ENCODE measurements at places on chromosomes 1 and 21.

GRCh38 chr21:34915364-34915841 is 133.7 kb downstream of the RUNX1 start:
- no peak for DNase-seq

GRCh38 chr1:17404034-17404684 is 32.2 kb downstream of the PADI6 start:
- DNase-seq, result no peak

DNA sequence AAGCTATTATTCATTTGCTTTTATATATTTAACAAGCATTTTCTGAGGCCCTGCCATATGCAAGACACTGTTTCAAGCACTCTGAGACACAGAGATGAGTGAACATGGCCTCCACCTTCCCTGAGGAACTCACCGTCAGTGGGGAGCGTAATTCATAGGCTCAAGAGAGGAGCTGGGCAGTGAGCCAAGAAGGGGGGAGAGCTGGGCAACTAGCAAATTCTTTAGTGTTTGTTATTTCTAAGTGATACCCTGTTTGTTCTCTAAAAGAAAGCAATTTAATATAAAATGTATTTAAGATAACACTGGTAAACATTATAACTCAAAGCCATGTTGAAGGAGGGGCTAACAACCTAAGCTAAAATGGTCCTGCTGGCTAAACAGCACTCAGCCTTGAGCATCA is 119.2 kb upstream of the NGF start:
- DNase-seq, result no peak

DNA sequence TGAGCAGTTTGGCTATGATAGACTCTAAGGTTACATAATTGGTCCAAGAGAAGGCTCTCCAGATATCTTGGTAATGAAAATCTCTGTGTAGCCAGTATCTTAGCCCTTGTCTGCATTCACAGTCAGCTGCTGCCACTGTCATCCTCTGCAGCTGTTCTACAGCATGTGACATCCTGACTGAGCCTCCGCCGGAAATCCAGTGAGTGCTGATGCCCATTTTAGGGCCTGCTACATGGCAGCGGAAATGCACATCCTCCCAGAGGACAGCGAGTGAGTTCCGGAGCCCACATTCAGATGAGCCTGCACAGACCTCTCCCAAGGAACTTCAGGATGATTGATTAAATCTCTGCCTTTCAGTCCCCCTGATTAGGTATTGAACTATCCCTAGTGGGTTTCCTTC is 237.1 kb downstream of the HHIPL2 start:
- DNase-seq, result no peak

DNA sequence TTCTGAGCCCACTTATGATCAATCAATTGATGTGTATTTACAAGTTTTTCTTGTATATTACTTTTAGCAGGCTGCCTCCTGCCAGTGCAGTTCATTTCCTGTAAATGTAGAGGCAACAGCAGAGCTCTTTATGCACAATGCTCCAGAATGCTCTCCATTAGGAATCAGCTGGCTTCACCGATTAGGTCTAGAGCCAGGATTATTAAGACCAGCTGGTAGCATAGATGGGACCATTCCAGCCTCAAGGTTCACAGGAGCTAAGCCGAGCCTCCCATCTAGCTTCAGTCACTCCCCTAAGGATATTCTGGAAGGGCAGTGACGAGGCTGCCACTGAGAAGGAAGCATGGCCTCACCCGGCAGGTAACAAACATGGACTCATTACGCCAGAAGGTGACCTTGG is 36.8 kb downstream of the DHRS3 start:
- no peak for DNase-seq

GRCh38 chr1:22636353-22636752 is at the start of gene C1QA:
TSS of gene C1QA (plus strand) at chr1:22636628. CDS start at chr1:22637617, 989 bp downstream.
- DNase-seq, result no peak

DNA sequence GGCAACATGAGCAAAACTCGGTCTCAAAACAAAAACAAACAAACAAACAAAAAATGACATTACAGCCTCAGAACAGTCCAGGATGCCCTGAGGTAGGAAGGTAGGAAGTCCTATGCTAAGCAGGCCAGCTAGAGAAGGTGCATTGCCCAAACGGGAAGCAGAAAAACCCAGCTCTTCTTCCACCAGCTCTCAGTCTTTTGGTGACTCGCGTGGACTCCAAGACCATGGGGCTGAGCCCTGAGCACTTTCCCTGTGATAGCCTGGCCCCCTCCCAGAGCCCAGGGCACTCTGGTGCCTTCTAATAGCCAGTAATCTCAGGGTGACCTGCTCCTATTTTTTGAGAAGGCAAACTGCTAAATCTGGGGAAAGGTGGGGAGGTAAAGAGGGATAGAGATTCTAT is 16.1 kb downstream of the PHLDA3 start:
- no peak for DNase-seq

DNA sequence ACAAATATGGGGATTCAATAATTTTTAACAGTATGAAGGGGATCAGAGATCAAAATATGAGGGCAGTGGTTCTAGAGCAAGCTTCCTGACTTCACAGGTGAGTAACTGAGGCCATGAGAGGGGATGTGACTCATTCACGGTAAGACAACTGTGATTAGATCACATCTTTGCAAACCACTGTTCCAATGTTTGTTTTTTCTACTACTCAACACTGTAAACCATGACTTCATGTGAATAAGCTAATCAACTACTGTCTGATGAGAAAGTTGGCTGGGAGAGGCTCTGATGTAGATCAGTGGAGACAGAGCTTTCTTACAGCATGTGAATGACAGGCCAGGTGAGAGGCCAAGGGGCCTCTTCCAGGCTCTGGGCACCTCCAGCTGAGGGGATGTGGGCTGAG is 84.7 kb downstream of the BRINP2 start:
- no peak for DNase-seq

- no peak for DNase-seq
Observed at GRCh38 chr21:35359076-35359475, 310.0 kb upstream of the RUNX1 start.

GRCh38 chr1:205020466-205020865 is 22.5 kb upstream of the CNTN2 start:
- DNase-seq, result no peak

GRCh38 chr1:234288946-234289345 is 84.3 kb upstream of the COA6 start:
- no peak for DNase-seq

- DNase-seq, result no peak
Observed at GRCh38 chr21:37787456-37787855, 128.8 kb downstream of the KCNJ6 start.

GRCh38 chr1:22131875-22132486 is 10.9 kb downstream of the WNT4 start:
- DNase-seq, result peak; percentile 24

GRCh38 chr1:203422656-203423055 is 53.0 kb upstream of the PRELP start:
- DNase-seq, result no peak

- DNase-seq, result no peak
Observed at GRCh38 chr1:12040457-12041051, 21.3 kb downstream of the MIIP start.

- no peak for DNase-seq
Observed at GRCh38 chr1:218498056-218498938, 153.2 kb downstream of the TGFB2 start.

- DNase-seq, result no peak
Observed at GRCh38 chr1:41455479-41456332, 28.8 kb downstream of the EDN2 start.

- peak; percentile 10 for DNase-seq
Observed at GRCh38 chr1:156281693-156282478, 739 bp downstream of the SMG5 start.

GRCh38 chr1:40936931-40937339 is 42.6 kb upstream of the CTPS1 start:
- no peak for DNase-seq

DNA sequence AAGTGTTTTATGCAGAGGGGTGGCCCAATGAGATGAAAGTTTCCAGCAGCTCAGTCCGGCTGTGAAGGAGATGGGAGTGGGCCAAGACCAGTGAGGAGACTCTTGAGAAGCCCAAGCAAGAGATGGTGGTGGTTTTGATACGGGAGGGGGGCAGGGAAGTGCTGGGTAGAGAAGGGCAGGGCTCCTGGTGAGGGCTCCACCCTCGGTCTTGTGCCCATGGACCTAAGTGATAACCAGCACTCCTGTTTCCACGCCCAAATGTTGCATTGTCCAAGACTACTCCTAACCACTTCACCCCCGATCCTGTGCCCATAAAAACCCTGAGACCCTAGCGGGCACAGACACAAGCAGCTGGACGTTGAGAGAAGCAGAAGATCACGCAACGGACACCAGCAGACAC is 140.9 kb downstream of the MIS18A start:
- DNase-seq, result no peak

DNA sequence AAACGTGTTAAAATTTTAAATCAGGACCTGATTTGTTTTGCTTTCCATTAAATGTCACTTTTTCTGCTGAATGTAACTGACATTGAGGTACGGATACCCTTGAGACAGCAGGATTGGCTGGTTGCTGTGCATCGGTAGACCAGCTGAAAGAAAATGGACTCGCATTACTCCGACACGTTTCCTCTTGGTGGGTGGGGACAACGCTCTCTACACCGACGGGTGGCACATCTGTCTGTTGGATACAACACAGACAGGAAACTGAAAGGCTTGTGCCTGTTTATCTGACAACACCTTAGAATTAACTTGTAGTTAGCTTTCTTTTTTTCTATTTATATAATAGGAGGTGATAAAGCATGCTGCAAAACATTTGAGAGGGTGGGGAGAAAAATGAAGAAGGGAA is 19.4 kb downstream of the PRPF38A start:
- DNase-seq, result peak; percentile 69

- no peak for DNase-seq
Observed at GRCh38 chr1:59486615-59487014, 189.7 kb downstream of the FGGY start.

GRCh38 chr1:12477936-12478611 is 139.9 kb downstream of the DHRS3 start:
- no peak for DNase-seq

- no peak for DNase-seq
Observed at GRCh38 chr1:31569596-31570173, 6.6 kb upstream of the TINAGL1 start.

DNA sequence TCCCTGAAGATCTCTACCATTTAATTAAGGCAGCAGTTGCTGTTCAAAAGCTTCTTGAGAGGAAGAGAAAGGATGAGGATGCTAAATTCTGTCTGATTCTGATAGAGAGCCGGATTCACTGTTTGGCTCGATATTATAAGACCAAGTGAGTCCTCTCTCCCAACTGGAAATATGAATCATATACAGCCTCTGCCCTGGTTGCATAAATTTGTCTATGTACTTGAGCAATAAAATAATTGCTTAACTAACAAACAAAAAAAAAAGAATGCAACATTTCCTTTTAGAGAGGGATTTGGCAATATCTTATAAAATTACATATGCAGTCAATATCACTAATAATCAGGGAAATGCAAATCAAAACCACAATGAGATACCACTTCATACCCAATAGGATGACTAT is 26.8 kb downstream of the ALDH9A1 start:
- no peak for DNase-seq

- no peak for DNase-seq
Observed at GRCh38 chr1:31135973-31136600, 70.6 kb upstream of the PUM1 start.

DNA sequence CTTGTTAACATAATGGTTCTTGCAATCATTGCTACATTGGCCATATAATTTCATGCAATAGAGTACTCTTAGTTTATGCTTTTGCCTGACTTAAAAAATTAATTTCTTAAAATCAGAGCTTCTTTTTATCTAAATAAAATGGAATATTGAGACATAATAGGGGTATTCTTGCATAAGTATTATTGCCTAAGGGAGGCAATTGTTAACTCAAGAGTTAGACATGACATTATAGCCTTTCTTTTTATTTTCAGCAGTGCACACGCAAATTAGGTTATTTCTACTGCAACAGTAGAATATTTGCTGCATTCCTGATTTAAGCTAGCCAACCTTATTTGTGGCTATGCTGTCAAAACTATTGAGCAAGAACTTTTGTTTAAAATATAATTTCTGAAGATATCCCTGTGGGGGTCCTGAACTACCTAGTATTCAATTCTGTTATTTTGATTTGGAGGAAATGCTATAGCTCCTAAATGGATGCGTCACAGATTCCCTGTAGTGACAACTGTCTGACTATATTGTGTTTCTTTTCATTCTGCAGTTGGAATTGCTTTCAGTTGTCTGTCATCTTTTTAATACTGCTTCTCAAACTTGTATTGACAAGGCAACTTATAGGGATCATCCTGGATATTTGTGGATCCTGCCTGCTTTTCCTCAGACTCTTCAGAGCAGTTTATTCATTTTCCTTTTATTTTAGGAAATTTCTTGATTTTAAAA is 211.0 kb downstream of the PATJ start:
- DNase-seq, result no peak

DNA sequence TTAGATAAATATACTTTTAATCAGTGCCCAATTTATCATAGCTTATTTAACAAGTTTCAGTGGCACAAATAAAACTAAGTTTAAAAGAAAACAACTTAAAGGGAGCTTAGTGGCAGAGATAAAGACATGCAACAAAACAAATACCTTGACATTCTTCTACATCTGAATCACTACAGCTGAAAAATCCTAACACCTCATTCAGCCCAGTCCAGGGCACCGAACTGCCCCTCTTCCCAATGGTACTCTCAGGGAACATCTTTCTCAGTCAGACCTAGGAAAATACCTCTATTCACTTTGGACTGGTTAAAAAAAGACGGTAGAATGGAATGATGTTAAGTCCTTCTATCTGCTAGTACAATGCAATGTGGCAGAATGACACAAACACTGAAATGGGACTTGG is 8.3 kb downstream of the OTUD7B start:
- no peak for DNase-seq

DNA sequence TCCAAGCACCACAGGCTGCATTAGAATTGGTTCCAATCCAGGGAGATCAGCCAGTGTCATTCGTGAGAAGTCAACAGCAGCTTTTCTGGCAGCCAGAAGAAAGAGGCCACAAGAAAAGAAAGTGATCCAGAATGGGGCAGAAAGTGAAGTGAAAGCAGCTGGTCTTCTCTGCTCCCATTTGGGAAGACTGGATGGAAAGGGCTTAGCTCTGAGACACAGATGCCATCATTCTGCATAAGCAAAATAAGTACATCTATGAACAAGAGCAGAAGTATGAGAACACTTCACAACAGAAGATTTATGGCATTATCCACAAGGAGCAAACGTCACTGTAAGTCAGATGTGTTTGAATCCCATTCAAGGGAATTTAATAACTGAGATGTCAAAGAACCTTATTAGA is 326.5 kb upstream of the ESRRG start:
- DNase-seq, result no peak

DNA sequence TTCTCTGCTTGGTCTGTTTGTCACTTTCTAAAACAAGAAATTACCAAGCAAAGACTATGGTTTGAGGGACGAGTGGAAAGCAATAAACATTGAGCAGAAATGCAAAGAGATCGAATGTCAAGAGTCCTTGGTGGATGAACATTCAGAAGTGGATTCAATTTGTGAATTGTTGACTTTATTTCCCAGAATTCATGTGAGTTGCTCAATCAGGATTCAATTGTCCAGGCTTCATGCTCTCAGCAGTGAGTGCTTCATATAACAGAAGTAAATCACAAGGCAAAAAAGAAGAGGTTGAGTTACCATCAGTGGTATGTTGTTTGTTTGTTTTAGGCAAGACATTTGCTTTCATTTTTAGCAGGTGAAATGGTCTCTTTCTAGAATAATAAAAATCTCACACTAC is 31.9 kb downstream of the NGF start:
- no peak for DNase-seq

- no peak for DNase-seq
Observed at GRCh38 chr1:178599745-178600144, 86.8 kb downstream of the TEX35 start.
